Activated naive CD4-positive, alpha-beta T cell (primary cell): ENCODE measurements at places on chromosomes 13 and 19.

GRCh38 chr13:95784161-95784899, 107.4 kb downstream of the DNAJC3 start:
- no peak for DNase-seq

DNA sequence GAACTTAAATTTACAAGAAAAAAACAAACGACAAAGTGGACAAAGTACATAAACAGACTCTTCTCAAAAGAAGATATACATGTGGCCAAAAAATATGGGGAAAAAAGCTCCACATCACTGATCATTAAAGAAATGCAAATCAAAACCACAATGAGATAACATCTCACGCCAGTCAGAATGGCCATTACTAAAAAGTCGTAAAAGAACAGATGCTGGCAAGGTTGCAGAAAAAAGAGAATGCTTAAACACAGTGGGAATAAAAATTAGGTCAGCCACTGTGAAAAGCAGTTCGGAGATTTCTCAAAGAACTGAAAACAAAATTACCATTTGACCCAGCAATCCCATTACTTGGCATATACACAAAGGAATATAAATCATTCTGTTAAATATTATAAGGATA, 132.7 kb downstream of the UGGT2 start:
- DNase-seq = no peak

DNA sequence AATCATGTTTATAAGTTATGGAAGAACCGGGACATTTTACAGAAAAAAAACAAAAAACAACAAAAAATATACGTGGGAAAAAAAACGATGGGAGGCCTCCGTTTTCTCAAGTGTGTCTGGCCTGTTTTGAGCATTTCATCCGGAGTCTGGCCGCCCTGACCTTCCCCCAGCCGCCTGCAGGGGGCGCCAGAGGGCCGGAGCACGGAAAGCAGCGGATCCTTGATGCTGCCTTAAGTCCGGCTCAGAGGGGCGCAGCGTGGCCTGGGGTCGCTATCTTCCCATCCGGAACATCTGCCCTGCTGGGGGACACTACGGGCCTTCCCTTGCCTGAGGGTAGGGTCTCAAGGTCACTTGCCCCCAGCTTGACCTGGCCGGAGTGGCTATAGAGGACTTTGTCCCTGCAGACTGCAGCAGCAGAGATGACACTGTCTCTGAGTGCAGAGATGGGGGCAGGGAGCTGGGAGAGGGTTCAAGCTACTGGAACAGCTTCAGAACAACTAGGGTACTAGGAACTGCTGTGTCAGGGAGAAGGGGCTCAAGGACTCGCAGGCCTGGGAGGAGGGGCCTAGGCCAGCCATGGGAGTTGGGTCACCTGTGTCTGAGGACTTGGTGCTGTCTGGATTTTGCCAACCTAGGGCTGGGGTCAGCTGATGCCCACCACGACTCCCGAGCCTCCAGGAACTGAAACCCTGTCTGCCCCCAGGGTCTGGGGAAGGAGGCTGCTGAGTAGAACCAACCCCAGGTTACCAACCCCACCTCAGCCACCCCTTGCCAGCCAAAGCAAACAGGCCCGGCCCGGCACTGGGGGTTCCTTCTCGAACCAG, 1.8 kb upstream of the APOE start:
- peak; percentile 72 for DNase-seq

DNA sequence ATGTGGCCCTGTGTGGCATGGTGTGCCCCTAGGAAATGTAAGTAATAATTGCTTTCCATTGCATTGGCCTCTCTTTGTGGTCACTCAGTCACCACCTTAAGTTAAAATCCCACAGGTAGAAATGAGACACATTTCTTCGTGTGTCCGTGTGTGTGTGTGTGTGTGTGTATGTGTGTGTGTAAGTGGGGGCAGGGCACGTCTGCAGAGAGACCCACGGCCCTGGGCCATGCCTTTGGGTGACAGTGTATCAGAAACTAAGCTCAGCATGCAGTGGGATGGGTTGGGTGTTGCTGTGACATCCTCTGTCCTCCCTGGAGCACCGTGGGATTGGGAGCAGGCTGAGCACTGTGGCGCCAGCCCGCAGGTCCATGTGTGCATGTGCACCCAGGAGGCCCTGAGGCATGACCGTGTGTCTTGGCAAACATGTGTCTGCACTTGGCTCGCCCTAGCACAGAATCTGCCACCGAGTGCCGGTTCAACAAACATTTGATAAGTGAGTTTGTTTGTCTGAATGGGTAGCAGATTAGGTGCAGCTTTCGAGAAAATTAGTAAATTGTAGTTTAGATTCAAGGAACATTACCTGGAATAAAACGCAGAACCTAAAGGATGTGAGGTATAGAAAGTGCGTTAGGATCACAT, 91.8 kb downstream of the WTIP start:
- DNase-seq = no peak

DNA sequence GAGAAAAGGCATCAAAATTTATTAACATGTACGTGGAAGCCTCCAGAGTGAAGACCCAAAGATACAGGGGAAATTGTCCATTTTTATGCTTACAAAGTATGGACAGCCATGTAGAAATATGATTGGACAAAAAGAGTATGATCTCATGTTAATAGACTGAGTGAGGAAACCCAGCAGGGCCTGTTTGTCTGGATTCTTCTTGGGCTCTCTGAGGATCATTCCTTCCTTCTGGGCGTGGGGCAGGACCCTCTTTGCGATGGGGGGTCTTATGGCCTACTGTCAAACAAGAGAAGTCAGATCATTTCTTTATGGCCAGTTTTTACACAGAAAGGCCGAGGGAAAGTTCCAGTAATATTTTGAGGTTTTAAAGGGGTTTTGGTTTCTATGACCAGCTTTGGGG, 110.8 kb downstream of the ESD start:
- no peak for DNase-seq

DNA sequence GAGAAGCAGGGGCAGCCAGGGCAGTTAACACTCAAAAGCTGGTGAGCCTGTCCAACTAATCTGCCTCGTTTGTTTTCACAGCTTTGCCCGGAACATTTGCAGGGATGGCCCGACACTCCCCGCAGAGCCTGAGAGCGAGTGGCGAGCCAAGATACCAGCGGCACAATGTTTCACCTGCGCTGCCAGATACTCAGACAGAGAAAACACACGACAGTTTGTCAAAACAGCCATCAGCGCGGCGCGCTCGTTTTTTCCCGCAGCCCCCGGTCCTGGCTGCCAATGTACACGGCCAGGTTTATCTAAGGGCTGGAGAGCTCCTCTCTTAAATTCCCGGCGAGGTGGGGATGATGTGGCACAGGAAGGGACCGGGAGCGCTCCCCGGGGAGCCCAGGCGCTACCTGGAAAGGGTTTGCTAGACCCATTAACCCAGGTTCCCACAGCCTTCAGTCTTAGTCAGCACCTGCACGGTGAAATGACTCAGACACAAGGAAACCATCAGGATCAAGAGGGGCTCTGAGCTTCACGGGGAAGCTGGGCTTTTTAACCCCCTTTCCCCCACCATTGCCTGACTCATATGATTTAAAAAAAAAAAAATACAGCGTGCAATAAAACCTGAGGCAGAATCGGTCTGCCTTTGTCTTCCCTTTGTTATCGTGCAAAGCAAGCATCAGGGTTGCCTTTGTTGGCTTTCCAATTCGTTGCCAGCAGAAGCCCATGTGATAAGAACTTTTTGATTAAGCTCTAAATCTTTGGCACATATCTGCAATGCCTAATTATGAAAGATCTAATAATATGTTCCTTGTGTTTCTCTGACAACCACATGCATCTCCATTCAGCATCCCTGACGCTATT, 186.2 kb downstream of the EFNB2 start:
- DNase-seq = no peak

DNA sequence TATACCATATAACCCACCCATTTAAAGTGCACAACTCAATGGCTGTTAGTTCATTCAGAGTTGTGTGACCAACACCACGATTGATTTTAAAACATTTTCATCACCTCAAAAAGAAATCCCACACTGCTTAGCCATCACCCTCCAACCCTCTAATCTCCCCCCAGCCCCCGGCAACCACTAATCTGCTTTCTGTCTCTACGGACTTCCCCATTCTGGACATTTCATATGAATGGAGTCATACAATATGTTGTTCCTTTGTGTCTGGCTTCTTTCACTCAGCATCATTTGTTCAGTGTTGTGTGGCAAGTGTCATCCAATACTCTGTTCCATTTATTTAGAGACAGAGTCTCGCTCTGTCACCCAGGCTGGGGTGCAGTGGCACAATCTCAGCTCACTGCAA, 4.0 kb upstream of the PNMA8B start:
- DNase-seq = no peak

DNA sequence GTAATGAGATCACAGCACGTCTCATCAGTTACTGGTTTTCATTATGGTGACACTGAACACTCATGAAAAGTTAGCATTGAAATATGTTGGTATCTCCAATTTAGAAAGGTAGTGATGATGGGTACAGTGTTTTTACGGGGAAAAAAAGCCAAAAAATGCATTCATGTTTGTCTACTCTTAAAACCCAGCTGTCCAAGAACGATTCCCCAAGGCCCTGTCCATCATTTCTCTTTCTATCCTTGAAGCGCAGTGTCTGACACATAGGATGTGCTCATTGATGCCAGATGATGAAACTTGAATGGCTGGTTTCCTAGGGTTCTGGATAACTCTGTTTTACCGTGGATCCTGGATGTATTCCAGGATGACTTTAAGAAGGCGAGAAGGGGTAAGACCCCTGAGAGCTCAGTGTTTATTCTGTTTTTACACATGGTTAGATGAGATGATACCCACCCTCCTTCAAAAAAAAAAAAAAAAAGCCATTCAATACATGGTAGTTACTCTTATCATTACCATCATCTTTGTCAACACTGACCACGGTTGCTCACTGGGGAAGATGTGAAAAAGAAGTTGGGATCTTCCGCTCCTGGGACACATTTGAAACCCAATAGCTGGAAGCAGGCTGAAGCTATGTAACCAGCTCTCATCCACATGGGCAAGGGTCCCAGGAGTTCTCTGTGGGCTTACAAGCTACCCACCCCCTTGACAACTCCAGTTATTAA, 22.5 kb downstream of the SERP2 start:
- no peak for DNase-seq

GRCh38 chr19:30444686-30445232, 72.6 kb downstream of the ZNF536 start:
- DNase-seq = no peak

DNA sequence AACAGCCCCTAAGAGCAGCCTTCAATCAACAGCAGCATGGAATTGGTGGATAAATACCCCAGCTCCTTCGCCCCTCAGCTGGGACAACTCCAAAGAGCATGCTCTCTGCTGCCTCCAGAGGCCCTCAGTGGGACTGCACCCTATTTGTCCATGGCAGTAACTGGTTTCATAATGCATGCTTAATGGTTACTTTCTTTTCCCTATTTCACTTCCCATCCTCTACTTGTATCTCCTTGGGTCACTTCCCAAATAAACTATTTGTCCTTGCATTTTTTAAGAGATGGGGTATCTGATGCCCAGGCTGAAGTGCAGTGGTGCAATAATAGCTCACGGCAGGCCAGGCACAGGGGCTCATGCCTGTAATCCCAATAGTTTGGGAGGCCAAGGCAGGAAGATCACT, 13.5 kb upstream of the TPM4 start:
- peak; percentile 51 for DNase-seq

DNA sequence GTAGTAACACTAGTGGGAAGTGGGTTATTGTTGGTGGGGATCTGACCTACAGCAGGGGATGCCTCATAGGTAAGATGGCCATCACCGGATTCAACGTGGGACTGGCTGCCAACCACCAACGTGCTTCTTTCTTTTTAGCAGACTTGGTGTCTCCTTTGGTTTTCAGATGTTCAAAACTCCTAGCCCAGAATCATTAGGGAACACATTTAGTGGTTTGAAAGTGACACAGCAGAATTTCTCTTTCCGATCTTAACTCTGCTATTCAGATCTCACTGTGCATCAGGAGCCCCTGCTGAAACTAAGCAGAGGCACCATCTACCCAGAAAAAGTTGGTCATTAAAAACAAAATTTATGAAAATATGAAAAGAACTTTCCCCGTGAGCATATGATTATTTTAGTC, 36.7 kb upstream of the PCDH8 start:
- no peak for DNase-seq

GRCh38 chr19:55232286-55232602, 3.7 kb upstream of the TMEM86B start:
- no peak for DNase-seq

GRCh38 chr13:107743983-107744382, 471.4 kb downstream of the LIG4 start:
- DNase-seq = no peak

DNA sequence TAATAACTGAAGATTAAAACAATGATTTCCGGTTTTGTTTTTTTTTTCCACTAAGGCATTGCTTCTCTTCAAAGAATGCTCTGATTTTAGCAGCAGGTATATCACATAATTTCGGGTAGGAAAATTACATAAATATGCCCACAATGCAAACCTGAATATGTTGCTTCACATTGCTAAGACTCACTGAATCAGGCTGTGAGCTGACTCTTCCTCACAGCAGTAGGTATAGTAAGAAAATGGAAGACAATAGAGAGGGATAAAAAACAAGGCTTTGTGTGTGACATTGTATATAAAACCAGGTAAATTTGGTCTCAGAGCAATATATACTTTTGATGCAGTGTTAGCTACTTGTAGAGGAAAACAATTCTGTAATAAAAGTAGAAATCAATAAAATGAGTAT, 1355.0 kb downstream of the OLFM4 start:
- no peak for DNase-seq

DNA sequence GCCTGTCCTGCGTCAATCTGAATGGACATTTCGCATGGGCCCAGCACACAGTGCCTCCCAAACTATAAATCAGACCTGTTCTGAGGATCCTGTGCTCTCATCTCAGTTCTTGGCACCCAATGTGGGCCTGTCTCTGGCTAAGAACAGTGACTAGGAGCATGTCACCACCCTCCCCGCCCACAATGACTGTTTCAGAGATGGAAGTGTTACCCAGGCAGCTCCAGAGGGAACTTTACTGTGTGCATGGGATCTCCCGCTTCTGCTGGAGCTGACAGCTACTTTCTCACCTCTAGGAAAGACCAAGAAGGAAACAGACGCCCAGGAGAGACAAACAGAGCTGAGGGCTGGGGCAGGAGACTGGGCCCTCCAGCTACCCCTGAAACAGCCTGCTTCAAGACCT, 45.0 kb downstream of the KCTD15 start:
- DNase-seq = no peak
